ENCODE measurements at places on chromosomes 1 and 21. TPM values are rescaled to one million over a fixed set of nuclear protein-coding genes. Genes with fewer than 3 reads are reported as not detected.

The MANEAL gene
- 0.30 TPM for total RNA-seq

The GJA9 gene
- total RNA-seq: not detected

The PTAFR gene
- total RNA-seq: 0.05 TPM

The KCNA2 gene
- total RNA-seq: not detected

The PLXNA2 gene
- 3.3 TPM for total RNA-seq

The LRRC3 gene
- total RNA-seq: 0.89 TPM

The IPO9 gene
- total RNA-seq: 22.3 TPM

The LCE1C gene
- total RNA-seq: not detected

The KIF21B gene
- 0.59 TPM for total RNA-seq

The PTTG1IP gene
- 377 TPM for total RNA-seq

The BNIPL gene
- 0.30 TPM for total RNA-seq

The POGK gene
- 29.0 TPM for total RNA-seq

The CDK18 gene
- 0.89 TPM for total RNA-seq

The TMEM39B gene
- total RNA-seq: 3.6 TPM

The CD48 gene
- total RNA-seq: not detected

The PALMD gene
- 0.59 TPM for total RNA-seq

The TENT5C gene
- 3.6 TPM for total RNA-seq

The SHISAL2A gene
- not detected for total RNA-seq

Measured in smooth muscle cell of the umbilical artery (primary cell).